Mammary epithelial cell (primary cell): ENCODE measurements at places on chromosomes 5 and 9.

DNA sequence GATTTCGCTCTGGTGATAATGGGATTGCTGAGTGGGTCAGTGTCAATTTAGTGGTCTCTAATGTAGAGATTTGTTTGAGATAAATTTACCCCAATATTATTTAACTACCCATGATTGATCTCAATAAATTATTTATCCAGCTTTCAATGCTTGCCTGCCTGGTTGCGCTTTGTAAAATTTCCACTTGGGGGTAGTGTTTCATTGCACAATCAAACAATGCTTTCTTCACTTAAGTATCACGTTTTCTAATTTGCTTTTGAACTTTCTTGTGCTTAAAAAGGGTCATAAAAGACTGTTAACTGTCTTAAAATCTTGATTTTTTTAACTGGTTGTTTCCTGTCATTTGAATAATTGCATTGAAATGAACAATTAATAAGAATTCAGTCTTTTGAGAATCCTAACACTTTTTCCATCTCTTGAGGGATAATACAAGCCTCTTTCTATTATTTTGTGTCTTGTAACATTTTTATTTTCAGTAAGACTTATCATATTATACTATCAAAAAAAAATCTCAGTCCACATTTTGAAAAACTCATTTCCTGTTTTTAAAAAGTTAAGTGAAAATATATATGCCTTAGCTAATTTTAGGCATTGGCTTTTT lies 18.7 kb downstream of the HSD17B4 start:
- DNase-seq = peak; percentile 19

- DNase-seq = no peak
These were observed 571.2 kb upstream of the ZNF462 start for GRCh38 chr9:106291786-106292185.

GRCh38 chr5:175712681-175713085 lies 54.8 kb downstream of the HRH2 start:
- no peak for DNase-seq

- DNase-seq = no peak
These were observed 931.0 kb upstream of the DMAC1 start for GRCh38 chr9:8730618-8731017.

- DNase-seq = no peak
These were observed 108.6 kb upstream of the RAD23B start for GRCh38 chr9:107174441-107174840.

- no peak for DNase-seq
These were observed 121.1 kb upstream of the ASTN2 start for GRCh38 chr9:117535973-117536372.

DNA sequence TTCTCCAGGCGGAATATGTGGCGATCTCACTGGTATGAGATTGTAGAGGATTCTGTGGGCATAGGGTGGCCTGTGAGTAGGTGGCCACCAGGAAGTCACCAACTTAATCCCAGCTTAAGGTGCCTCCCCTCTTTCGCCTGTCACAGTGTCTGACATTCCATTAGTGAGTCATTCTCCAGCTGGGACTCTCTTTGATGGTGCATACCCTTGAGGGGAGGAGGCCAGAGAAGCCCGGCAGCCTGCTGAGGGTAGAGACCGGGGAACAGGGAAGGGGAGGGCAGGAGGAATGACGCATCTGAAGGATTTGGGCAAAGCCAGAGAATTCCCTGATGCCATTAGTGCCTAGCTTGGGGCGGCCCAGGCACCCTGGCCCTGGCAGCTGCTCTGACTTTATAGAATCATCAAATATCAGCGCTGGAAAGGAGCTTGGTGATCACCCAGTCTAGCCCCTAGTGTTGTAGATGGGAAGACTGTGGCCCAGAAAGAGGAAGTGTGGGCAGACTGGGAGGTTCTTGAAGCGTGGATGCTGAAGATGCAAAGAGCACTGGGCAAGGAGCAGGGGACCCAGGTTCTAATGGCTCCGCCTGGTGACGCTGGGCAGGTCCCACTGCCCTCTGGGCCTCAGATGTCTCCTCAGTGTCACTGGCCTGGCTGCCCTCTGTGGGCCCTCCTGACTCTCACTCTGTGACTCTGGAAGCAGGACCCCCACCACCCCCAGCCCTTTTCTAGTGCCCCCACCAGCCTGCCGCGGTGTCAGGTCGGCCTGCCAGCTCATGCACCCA lies 41.4 kb downstream of the DAB2IP start:
- DNase-seq = no peak

DNA sequence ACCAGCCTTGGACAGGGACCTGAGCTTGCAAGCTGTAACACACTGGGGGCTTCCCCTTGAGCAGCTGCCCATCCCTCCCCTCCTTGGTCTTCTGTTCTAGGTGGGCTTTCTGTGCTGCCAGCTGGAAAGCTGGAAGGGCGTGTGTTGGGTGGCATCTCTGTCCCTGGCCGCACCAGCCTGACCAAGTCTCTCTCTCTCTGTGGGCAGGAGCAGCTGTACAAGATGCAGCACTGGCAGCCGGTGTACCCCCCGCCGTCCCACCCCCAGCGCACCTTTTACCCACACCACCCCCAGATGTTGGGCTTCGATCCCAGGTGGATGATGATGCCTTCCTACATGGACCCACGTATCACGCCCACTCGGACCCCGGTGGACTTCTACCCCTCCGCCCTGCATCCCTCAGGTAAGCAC lies 32.1 kb upstream of the POMT1 start:
- DNase-seq = no peak

DNA sequence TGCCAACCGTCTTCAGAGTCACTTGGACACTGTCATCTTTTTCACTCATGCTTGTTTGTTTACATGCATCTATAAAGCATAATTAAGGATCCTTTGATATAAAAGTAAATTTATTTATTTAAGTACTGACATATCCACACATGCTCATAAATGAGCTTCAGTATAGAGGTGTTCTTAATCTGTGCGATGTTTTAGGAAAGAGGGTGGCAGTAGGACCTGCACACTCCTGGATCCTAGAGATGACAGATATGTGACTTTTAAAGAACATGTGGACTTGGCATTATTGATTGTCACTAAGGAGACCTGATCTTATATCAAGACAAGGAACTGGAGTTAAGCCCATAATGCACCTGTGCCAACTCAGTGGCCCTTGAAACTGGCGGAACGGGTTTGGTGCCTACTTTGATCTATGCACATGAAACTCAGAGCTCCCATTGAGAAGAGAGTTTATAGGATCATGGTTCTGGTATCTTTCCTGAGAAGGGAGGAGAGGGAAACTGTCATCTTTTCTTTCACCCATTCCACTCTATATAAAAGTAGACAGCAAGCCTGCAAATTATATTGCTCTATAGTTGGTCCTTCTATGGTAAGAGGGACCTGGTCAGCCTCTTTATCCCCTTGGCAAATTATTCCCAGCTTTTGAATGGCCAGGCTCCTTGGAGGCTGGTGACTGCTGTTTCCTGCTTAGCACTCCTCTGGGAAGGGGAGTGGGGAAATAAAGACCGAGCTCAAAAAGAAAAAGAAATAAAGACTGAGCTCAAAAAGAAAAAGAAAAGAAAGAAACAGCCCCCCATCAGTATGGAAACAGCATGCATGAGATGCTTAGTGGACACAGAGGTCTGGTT lies 57.8 kb upstream of the LIFR start:
- no peak for DNase-seq

DNA sequence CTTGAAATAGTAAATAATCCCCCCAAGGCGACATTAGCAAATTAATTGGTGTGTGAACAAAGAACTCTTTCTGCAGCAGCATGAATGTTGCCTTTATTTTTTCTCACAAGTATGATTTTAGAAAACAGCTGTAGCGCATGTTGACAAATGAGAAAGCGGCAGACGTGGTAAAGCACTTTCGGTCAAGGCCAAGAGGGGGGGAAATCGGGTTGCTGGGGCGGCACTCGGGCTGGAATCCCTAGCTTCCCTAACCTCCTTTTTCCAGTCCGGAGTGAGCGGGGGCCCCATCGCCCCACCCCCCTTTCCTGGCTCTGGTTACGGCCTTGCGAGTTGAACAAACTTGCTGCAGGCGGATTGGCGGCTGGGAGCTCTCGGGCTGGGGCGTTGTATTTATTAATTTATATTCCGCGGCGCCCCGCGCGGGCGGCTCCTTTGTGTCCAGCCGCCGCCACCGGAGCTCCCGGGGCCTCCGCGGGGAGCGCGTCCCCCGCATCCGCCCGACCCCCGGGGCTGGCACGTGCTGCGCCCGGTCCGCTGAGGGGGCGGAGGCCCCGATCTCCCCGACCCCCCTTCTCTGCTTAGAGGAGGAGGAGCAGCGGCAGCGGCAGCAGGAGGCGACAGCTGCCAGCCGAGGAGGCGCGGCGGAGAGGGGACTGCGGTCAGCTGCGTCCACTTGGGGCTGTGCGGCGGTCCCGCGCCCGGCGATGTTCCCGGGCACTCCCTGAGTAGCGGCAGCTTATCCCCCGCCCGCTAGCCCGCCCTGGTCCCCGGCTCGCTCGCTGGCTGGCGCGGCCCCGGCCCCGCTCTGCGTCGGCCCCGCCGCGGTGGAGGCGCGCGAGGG lies at the start of gene RHOBTB3:
RHOBTB3 (plus strand) TSS at position 607 of the 841 bp plus-strand sequence. CDS start 347 bp downstream, outside the sequence.
- peak; percentile 19 for DNase-seq

GRCh38 chr9:6068983-6069382 lies 53.6 kb upstream of the RANBP6 start:
- DNase-seq = no peak

- peak; percentile 20 for DNase-seq
These were observed 85.0 kb downstream of the PRRT1B start for GRCh38 chr9:131630205-131630831.

- DNase-seq = no peak
These were observed 32.7 kb downstream of the MTAP start for GRCh38 chr9:21835121-21835520.
